CD14-positive monocyte (primary cell): ENCODE measurements at places on chromosomes 11 and 22. TPM values are rescaled to one million over a fixed set of nuclear protein-coding genes. Genes with fewer than 3 reads are reported as not detected.

The ANKK1 gene
- polyA plus RNA-seq: 0.09 TPM in 1 of 2 replicates, not detected in the other

The C11orf87 gene
- not detected in 2 replicates for polyA plus RNA-seq

The DEFB131B gene
- not detected for polyA plus RNA-seq

GRCh38 chr11:270451-271318, 7.5 kb upstream of the NLRP6 start:
- peak; percentile 21 for DNase-seq

The SEPTIN5 gene
- polyA plus RNA-seq: 0.27 and 0.64 TPM in 2 replicates

DNA sequence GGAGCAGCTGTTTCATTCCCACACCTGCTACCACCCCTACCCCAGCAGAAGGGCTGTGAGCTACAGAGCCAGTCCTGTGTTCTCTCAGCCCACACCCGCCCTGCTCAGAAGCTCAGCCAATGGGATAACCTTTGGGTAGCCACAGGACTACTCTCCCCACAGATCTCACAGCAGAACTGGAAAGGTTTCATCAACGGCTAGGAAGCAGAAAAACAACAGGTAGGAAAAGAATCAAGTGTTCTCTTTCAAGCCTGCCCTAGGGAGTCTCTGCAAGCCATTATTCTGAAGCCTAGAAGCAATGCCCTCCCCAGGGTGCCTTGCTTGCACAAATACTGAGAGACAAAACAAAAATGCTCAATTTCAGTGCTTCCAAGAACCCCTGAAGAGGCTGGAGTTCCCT, 77.2 kb downstream of the TMPRSS5 start:
- DNase-seq: no peak

GRCh38 chr11:103947546-103947919, 88.9 kb upstream of the DDI1 start:
- no peak for DNase-seq

DNA sequence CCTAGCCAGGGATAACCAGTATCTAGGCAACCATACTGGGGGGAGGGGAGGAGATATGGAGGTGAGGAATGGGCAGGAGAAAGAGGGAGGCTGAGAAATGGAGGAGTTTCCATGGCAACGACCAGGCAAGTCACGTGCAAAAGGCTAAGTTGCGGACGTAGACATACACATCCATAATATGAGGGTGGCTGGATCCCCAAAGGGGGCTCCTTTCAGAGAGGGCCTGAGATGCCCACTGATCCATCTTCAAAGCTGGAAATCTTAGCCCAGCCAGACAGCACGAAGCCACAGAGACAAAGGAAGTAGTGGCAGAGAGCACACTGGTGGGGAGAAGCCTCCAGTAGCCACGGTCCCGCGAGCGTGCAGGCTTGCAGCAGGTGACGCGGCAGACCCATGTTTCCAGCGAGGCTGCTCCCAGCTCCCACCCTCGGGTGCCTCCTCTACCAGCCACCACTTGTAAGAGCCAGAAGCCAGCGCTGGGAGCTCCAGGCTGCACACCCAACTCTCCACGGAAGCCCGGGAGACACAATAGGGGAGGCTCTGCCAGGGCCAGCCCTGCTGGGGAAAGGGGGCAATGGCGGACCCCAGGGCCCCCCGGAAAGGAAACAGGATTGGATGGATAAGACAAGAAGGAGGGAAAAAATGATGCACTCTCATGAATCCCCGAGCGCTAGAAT, 938 bp downstream of the FXYD6 start:
- peak; percentile 22 for DNase-seq

The ACER3 gene
- polyA plus RNA-seq: 10.5 and 23.6 TPM in 2 replicates

GRCh38 chr22:49734390-49734789, 93.3 kb downstream of the BRD1 start:
- no peak for DNase-seq

DNA sequence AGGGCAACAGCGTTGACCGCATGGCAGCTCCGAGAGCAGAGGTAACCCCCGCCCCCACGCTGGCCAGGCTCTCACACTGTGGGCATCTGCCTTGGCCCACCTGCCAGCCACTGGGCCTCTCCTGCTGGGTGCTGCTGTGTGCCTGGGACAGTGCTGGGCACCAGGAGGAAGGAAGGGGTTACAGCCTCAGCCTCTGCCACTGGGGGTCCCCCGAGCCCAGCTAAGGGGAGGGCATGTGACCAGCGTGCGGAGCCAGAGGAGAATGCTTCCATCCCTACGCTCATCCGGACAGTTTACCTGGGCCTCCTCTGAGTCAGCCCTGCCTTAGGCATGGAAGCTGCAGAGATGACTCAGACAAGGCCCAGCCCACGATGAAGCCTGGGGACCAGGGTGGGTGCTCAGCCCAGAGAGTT, 10.9 kb downstream of the NCF4 start:
- no peak for DNase-seq

- DNase-seq: no peak
These were observed 291.3 kb downstream of the TBC1D22A start for GRCh38 chr22:47053726-47054141.

The RAC2 gene
- 526 and 768 TPM in 2 replicates for polyA plus RNA-seq

The MRGPRX2 gene
- polyA plus RNA-seq: not detected in 2 replicates

GRCh38 chr11:9280655-9281301, 15.6 kb upstream of the DENND5A start:
- peak; percentile 24 for DNase-seq

- no peak for DNase-seq
These were observed 125.0 kb downstream of the KCNC1 start for GRCh38 chr11:17859552-17859951.

DNA sequence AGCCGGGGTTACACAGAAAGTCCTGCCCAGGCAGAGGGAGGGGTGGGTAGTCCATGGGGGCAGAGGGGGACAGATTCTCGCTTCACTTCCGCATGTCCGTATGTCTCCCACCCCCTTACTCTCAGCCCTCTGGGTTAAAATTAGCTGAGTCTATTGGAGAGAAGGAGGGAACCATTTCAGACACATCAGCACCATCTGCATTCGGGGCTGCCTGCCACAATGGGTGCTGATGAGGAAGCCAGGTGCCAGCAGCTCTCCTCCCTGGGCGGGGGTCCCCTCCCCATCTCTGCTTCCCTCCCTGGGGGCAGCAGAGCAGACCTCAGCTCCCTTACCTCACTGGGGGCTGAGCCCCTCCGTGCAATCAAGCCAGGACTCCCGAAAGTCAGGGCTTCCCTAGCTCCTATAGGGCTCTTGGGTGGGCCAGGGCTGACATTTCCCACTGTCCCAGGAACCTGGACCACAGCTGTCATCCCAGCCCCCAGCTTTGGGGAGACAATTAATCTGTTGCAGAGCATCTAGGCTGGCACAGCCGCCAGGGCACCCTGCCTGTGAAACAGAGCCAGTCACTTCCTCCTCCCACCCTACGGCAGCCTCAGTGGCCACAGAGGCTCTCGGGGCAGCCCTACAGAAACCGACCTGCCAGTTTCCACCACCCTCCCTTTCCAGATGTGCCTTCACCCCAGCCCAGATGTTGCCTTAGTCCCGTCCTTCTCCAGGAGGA, 67.3 kb downstream of the PDE2A start:
- peak; percentile 25 for DNase-seq

DNA sequence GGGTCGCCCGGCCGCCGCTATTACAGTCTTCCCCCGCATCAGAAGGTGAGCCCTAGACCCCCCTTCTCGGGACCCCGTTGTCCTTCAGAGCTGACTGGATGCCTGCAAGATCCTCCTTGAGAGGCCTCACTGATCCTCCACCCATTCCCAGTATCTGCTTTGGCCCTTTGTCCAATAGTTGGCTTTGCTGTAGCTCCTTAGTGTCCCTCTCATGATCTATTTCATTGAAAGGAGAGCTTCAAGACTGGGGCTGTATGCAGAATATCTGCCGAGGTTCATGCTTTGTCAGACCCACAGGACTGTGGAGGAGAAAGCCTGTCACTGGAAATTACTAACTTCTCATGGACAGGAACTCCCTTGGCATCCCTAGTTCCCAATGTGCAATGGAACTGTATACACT, 499 bp downstream of the DLAT start:
- no peak for DNase-seq

The NRXN2 gene
- polyA plus RNA-seq: not detected

GRCh38 chr11:64627371-64627770, 36.4 kb downstream of the SLC22A12 start:
- DNase-seq: no peak

DNA sequence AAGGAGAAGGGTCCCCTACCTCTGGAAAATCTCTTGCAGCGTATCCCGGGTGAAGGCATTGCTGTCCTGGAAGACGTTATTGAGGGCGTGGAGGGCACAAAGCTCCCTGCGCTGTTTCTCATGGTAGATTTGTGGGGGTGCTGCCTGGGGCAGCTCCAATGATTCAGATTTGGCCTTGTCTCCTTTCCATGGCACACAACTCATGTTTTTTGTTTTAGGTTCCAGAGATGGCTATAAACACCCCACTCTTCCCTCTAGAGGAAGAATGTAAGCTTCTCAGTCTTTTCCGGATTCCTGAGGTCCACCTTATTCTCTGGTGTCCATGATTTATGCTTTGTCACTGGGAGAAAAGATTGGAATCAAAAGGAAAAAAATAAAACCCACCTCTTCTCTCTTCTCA, 959 bp downstream of the JOSD1 start:
- DNase-seq: no peak

GRCh38 chr22:32722441-32722840, 79.1 kb upstream of the TIMP3 start:
- DNase-seq: peak; percentile 36

The GSTT4 gene
- not detected in 2 replicates for polyA plus RNA-seq

GRCh38 chr11:36818410-36818809, 220.4 kb upstream of the RAG2 start:
- DNase-seq: no peak

DNA sequence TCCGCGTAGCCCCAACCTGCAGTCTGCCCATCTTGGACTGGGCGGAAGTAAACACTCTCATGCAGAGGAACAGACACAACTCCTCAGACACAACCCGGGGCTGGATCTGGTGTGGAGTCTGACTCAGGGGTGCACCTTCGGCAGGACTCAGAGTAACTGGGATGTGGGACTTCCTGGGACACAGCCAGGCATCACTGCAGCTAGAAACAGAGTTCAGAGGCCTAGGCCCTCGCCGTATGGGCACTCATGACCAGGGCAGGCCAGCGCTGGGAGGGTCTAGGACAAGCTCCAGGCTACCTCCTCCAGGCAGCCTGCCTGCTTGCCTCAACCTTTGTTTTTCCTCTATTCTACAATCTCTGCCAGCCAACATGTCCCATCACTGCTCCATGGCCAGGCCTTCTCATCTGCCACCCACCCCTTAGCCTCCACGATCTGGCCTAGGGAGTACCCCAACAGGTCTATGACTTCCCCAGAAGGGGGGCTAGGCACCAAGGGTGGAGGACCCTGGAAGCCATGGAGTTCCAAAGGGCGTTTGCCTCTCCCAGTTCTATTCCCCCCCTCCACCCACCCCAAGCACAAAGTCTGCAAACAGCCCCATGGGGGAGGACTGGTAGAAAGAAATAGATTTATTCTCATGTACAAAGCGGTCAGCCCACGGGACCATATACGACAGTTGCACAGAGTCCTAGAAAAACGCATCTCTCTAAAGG, 98.5 kb downstream of the PDE2A start:
- no peak for DNase-seq

- no peak for DNase-seq
These were observed 5.6 kb downstream of the KLHDC7B start for GRCh38 chr22:50551160-50551752.

- DNase-seq: no peak
These were observed 145.0 kb downstream of the CCDC34 start for GRCh38 chr11:27217948-27218420.

DNA sequence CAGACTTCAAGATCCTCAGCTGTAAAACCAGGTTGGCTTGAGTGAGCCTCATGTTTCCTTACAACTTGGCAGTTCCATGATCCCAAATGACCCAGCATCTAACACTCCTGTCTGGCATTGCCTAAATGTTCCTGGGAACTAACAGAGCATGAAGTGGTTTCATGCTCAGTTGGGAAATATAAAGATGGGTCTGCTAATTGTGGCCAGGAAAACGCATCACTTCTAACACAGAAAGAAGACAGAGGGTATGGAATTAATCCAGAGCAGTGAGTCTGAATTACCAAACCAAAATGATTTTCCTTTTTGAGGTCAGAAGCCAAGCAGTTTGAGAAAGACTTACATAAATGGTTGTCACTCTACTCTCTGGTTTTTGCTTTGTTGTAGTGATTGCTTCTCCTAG, 60.5 kb upstream of the MMP13 start:
- DNase-seq: no peak

GRCh38 chr22:39995393-39996252, 869 bp downstream of the FAM83F start:
- DNase-seq: no peak

The FJX1 gene
- not detected for polyA plus RNA-seq

GRCh38 chr11:117072517-117073461, 25.4 kb downstream of the SIK3 start:
- peak; percentile 88 for DNase-seq

GRCh38 chr11:77698896-77699295, 61.3 kb upstream of the CLNS1A start:
- DNase-seq: no peak

The TBX10 gene
- not detected for polyA plus RNA-seq

GRCh38 chr22:44802956-44803355, 50.6 kb downstream of the ARHGAP8 start:
- no peak for DNase-seq

- no peak for DNase-seq
These were observed 67.2 kb downstream of the PRCP start for GRCh38 chr11:82832983-82833382.

DNA sequence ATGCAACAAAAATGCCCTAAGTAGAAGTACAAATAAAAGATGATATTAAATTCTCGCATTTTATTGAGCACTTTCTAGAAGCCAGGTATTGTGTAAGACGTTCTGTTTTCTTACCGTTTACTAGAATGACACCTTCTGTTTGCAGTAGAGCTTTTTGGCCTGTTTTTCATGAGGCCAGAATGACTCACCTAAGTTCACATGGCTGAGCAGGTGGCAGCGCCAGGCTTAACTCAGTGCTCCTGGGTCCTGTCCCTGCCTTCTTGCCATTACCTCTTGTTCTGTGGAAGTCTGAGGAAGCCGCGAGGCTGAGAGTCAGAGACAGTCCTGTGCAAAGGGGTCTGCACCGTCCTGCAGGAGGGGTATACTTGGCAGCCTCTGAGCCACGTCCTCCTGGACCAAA, 113.8 kb downstream of the ATXN10 start:
- DNase-seq: no peak

DNA sequence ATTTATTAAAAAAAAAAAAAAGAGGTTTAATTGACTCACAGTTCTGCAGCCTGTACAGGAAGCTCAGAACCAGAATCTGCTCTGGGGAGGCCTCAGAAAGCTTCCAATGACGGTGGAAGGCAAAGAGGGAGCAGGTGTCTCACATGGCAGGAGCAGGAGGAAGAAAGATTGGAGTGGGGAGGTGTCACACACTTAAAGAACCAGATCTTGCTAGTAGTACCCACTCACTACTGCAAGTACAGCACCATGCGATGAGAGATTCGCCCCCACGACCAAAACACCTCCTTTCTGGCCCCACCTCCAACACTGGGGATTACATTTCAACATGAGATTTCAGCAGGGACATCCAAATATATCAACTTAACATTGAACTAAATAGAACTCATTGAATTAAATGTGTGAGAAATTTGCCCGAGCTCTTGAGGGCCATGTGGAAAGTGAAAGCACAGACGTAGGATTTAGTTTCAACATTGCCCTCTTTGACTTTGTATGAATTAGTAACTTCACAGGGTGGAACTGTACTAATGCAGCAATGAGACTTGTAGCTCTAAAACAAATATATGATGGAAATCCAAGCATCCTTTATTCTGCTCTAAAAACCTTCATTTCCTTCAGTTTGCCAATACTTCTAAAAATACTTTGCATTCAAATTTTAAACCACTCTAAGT, 628.2 kb downstream of the FAM181B start:
- DNase-seq: no peak

- DNase-seq: no peak
These were observed 27.6 kb downstream of the WNT7B start for GRCh38 chr22:45949258-45949870.

- DNase-seq: no peak
These were observed 21.9 kb upstream of the C22orf42 start for GRCh38 chr22:32181043-32181442.

The RASGRP2 gene
- polyA plus RNA-seq: 68.8 TPM

The LAYN gene
- polyA plus RNA-seq: not detected
